ENCODE measurements at places on chromosomes 3 and 15.

- no peak for DNase-seq
Observed at GRCh38 chr3:192570821-192571791, 156.2 kb downstream of the FGF12 start.

GRCh38 chr3:156536524-156537316 is 18.2 kb downstream of the SSR3 start:
- DNase-seq = no peak

DNA sequence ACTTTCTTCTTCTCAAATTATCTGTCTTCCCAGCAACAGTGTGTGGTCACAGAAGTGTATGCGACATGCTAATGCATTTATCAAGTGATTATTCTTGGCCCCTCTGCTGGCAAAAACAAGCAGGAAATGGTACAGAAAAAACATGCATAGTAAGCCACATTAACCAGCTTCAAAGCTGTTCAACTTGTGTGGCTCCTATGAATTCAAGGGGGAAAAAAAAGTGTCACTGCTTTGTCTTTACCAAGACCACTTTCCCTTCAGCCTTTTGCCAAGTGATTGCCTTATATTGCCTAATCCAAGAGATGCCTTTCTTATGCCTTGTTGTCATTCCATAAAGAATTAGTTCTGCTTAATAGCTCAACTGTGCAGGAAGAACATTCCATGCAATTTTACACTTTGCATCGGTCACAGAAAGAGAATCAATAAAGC is 39.1 kb downstream of the PRTG start:
- no peak for DNase-seq

DNA sequence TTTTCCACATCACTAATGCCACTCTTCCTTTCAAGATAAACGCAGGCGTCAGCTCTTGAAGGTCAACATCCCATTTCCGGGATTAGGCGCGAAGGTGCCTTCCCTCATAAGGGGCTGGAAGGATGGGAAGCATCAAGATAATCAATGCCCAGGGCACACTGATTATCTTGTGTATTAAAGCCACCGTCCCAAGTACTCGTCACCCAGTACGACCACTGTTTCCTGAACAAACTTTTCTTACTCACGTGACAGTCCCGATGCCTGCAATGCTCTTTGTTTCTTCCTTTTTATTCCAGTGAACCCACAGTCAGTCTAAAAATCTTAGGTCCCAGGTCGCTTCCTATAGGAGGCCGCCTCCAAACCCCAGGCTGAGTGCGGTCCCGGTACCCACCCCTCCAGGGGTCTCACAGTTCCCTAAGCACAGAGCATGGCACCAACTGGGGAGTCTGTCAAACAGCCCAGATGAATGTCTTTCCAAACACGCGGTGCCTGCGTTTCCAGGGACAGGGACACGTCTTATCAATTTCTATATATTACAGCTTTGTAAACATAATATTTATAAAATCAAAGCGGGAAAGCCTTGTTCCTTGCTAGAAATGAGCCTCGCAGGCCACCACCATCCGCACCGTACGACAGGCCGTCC is 589 bp downstream of the ANAPC13 start:
- peak; percentile 25 for DNase-seq

DNA sequence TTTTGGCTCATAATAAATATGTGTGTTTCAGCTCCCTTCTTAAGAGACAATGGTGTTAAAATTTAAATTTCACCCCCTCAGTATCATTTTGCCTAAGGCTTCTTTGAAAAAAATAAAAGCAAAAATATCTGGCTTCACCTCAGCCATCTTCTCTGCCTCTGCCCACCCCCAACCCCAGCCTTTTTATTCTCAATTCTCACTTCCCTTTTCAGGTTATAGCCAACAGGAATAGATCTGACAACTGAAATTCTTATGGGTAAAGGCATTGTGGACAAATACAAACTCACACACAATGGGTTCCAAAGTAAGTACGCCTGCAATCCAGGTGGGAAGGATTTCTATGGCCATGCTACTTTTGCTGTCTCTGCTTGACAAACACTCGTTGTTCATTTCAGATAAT is 399.0 kb upstream of the ARRDC4 start:
- DNase-seq = no peak

GRCh38 chr3:128068156-128068620 is 16.0 kb downstream of the SEC61A1 start:
- DNase-seq = peak; percentile 57

DNA sequence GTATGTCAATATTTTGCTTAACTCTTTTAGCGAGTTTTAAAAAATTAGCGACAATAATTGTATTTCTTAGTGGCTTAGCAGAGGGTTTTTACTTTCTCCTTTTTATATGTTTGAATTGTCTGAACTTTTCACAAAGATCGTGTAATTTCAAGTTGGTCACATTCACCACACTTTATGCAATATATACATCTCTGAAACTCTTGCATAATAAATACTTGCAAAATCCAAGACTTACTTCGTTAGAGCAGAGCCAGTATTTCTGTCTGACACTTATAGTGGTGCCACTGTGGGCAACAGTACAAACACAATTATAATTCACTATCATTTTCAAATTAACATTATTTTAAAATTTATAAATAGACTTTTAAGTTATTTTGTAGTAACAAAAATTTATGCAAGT is 62.0 kb downstream of the SUCNR1 start:
- DNase-seq = no peak

GRCh38 chr15:56927816-56928215 is 9.4 kb downstream of the TCF12 start:
- no peak for DNase-seq

- DNase-seq = no peak
Observed at GRCh38 chr15:48866141-48866563, 11.8 kb upstream of the EID1 start.

- peak; percentile 74 for DNase-seq
Observed at GRCh38 chr15:73628976-73629797, 4.0 kb downstream of the NPTN start.

DNA sequence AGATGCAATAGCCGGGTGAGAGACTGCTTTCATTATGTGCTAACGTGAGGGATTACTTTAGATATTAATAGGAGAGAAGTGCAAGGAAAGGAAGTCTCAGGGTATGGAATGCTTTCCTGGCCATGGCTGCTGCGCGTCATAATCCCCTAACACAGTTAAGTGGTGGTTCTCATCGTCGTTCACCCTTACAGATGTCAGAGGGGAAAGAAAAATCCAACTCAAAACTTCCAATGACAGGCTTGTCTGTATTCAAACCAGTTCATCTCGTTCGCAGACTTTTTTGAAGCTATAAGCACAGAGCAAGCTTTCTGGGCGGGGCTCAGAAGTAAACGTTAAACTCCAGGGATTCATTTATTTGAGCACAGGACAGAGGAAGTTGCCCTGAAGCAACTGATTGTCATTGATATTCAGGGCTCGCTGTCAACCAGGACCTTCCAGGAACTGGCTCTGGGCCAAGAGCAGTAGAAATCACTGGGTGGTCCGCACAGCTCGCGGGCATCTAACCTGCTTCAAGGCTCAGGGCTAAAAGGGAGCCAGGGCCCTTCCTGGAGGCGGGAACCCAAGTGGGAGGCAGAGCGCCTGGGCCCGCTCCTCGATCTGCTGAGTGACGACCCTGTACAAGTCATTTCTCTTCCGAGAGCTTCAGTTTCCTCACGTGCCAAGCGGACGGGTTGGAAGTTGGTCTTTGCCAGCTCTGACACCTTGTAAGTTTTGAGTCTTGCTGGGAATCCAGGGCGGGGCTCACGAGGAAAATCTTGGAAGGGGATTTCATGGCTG is 1.1 kb upstream of the LPP start:
- DNase-seq = no peak

GRCh38 chr3:109278141-109278540 is 38.2 kb downstream of the DPPA2 start:
- DNase-seq = no peak

GRCh38 chr3:149763565-149764195 is 11.4 kb upstream of the COMMD2 start:
- no peak for DNase-seq

DNA sequence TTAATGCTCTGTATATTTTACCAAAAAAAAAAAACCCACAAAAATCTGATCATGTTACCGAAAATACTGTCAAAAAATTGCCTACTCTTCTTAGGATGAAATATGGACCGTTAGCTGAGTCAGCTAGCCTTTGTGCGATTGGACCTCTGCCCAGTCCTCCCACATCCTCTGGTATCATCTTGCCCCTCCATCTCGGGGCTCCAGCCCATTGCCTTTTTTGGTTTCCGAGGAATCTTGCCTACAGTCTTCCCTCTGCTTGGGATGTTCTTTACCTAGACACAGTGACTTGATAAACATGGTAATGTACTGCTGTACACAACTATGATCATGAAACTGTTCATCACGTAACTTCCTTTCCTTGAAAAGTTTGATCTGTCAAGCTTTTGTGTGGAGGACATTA is 371.4 kb downstream of the SV2B start:
- no peak for DNase-seq

DNA sequence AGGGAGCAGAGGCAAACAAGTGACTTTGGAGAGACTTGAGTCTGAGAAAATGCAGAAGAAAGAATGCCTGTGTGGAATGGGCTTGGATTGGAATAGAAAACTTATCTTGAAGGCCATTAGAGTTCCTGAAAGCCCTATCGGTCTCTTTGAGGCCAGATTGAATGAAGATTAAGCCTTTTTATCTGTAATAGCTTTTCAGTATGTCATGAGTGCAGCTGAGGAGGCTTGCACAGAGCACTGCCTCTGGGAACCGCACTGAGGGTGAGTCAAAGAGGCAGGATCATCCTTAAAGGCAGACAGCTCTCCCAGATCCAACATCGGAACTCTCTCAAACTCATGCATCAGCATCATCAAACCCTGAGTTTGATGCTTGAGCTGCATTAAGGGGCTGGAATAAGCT is 515.2 kb downstream of the NTRK3 start:
- DNase-seq = no peak

GRCh38 chr3:120567370-120568201 is 28.6 kb upstream of the NDUFB4 start:
- DNase-seq = peak; percentile 11

- no peak for DNase-seq
Observed at GRCh38 chr15:74383286-74383685, 15.8 kb upstream of the CYP11A1 start.

Measured in HepG2 (cell line).